ENCODE measurements at places on chromosomes 1 and 21.

DNA sequence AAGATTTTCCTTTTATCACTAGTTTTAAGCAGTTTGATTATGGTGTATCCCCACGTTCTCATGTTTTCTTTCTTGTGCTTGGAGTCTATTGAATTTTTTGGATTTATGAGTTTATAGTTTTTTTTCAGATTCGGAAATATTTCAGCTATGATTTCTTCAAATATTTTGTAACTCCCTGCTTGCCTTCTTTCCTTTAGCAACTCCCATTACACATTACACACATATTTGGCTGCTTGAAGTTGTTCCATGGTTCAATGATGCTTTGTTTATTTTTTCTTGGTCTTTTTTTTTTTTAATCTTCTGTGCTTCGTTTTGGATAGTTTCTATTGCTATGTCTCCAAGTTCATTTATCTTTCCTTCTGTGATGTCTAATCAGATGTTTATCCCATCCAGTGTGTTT lies 48.5 kb upstream of the WARS2 start:
- no peak for DNase-seq

GRCh38 chr1:91334856-91335255 lies 69.8 kb downstream of the HFM1 start:
- DNase-seq: no peak

GRCh38 chr1:55572878-55573734 lies 357.9 kb upstream of the USP24 start:
- peak; percentile 87 for DNase-seq

DNA sequence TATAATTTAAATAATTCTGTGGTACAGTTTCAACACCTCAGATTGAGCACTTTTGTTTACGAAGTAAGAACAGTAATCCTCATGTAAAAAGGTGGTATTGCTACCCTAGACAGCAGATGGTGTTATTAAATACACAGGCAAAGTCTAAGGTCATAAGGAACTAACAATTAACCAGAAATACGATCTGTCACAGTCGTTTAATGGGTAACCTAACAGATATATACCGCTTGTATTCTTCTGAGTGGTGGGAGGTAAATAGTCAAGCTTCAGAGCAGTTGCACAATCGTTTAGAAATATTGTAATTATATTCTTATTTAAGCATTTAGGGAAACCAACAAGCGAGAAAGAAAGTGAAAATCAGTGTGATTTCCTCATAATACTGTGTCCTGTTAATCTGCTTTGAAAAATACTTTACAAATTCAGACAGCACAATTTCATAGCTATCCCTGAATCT lies 9.8 kb upstream of the IRF2BP2 start:
- no peak for DNase-seq

DNA sequence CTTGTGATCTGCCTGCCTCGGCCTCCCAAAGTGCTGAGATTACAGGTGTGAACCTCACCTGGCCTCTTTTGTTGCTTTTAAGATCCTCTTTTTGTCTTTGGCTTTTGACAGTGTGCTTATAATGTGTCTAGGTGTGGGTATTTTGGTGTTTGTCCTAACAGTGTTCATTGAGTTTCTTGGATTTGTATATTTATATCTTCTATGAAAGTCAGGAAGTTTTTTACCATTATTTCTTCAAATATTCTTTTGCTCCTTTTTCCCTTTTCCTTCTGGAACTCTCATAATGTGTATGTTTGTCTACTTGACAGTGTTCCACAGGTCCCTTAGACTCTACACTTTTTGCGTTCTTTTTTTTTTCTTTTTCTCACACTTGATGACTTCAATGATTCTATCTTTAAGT lies 59.1 kb downstream of the URB2 start:
- DNase-seq: no peak

- no peak for DNase-seq
Observed at GRCh38 chr1:226629896-226630550, 81.5 kb downstream of the STUM start.

- no peak for DNase-seq
Observed at GRCh38 chr1:234906654-234907053, 222.0 kb downstream of the TOMM20 start.

DNA sequence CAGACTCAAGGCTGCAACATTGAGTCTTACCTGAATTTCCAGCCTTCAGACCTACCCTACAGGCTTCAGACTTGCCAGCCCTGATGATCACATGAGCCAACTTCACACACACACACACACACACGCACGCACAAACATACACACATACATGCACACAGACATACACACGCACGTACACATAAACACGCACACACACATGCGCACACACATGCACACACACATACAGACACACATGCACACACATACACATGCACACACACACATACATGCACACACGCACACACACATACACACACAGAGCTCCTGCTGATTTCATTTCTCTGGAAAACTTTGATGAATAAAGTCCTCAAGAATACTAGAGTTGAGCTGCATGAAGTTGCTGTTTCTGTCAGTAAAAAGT lies 78.3 kb upstream of the SLC2A1 start:
- DNase-seq: no peak

DNA sequence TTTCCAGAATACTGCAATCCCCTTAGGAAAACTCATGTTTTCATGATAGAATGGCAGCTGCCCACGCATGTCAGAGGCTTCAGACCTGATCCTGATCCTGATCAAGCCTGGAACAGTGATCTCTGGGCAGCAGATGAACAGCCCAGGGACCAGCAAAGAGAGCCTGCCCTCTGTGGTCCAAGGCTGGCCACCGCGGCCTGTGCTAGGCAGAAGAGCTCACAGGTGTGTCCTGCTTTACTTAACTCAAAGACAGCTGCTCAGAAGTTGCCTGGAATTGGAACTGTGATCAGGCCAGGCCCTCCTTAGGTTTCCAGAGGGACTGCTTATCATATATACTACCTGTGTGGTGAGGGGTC lies 21.2 kb upstream of the BCAR3 start:
- no peak for DNase-seq

- DNase-seq: no peak
Observed at GRCh38 chr1:164563721-164564360, 4.9 kb downstream of the PBX1 start.

GRCh38 chr1:15153184-15153841 lies at the start of gene TMEM51:
Gene TMEM51, plus strand, starts transcription at chr1:15153747. Its CDS starts 61,341 bp downstream, at chr1:15215088.
- DNase-seq: no peak
